ENCODE measurements at places on chromosomes 2 and 18.

DNA sequence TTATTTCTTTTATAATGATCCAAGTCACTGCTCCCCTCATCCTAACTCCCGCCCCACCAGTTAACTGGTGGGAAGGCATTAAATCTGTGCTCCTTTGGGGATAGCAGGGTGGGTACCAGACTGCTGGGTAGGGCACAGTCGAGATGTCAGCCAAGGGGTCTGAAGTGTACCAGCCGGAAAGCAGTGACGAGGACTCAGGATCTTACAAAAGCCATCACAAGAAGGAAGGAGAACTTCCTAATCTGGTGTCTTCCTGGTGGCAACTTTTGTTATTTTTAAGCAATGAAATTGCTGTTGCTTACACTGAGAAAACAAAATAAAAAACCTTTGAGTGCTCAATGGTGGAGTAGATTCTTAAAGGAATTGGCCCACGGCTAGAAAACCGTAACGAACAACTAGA, 97.7 kb downstream of the ALPK2 start:
- DNase-seq, result no peak

DNA sequence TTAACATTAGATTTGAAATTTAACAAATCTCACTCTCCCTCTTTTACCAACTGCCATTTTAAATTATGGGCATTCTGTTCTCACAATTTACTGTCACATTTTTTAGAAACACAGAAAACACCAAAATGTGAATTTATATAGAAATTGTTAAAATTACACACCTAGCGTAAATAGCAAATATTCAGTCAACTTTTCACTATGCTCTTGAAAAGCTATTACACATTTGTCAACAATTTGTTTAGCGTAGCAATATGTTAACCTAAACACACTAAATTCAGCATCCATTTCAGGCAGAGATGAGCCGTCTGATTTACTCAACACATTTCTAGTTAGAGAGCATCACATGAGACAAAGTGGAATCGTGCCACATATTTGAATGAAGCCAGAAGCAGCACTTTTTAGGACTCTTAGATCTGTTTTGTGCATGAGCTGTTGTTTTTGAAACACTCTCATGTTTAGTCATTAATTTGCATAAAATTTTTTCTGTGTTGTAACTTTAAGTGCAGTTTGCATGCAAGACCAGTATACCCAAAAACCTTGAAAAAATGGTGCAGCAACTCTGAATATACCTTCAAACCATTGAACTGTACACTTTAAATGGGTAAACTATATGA, 8.2 kb downstream of the TTC32 start:
- DNase-seq, result no peak

GRCh38 chr2:3265471-3265870, 112.1 kb downstream of the EIPR1 start:
- DNase-seq, result no peak

DNA sequence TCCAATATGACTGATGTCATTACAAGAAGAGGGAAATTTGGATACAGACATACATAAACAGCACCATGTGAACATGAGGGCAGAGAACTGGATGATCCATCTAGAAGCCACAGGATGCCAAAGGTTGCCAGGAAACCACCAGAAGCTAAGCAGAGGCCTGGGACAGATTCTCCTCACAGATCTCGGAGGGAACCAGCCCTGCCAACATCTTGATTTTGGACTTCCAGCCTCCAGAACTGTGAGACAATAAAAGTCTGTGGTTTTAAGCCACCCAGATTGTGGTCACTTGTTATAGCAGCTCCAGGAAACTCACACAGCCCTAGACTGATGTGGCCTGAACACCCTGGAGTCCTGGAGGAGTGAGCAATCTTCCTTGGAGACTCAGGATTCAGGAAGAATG, 351.6 kb downstream of the EIPR1 start:
- DNase-seq, result no peak

DNA sequence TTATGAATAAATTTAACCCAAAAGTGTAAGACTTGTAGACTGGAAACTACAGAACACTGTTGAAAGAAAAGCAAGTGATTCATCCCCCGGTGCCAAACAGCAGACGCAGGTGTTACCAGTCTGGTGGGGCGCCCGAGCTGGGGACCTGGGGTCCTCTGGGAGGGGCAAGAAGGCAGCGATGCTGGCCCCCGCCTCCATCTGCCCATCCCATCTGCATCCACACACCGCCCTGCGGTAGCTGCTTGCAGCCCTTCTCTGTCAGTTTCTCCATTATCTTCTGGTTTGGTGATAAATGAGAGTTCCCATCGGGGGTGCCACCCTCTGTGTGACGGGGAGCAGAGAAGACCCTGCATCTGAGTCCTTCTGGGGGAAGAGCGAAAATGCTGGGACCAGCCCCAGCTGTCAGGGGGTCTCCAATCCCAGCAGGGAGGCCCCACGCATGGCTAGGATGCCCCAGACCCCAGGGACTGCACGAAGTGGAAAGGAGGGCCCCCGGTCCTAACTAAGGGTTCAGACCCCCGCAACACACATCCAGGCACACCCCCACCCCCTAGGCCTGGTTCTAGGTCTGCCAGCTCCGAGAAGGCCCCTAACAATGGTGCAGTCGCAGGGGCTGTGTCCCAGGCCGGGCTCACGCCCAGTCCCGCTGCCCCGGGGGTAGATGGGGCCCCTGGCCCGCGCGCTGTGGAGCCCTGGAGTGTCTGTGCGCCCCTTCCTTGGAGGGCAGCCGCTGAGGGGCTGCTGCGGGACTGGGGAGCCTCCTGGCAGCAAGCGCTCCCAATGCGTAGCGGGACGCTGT, 686 bp upstream of the RGPD8 start:
- no peak for DNase-seq

DNA sequence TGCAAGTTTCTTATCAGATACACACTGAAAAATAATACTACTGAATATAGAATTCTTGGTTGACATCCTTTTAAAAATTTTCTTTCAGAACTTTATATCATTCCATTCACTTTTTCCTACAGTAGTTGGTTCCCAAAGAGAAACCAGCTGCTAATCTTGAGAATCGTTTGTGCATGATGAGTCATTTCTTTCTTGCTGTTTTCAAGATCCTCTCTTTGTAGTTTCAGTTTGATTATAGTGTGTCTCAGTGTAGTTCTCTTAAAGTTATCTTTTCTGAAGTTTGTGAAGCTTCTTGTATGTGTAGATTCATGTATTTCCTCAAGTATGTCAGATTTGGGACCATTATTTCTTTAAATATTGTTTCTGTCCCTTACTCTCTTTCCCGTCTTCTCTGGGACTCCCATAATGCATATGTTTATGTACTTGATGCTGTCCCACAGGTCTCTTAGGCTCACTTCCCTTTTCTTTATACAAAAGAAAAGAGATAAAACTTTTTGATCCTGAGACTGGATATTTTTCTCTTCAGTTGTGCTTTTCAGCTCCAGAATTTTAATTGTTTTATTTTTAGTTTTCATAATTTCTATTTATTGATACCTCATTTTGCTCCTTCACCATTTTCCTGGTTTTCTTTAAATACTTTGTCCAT, 801.0 kb downstream of the TDRD15 start:
- no peak for DNase-seq

DNA sequence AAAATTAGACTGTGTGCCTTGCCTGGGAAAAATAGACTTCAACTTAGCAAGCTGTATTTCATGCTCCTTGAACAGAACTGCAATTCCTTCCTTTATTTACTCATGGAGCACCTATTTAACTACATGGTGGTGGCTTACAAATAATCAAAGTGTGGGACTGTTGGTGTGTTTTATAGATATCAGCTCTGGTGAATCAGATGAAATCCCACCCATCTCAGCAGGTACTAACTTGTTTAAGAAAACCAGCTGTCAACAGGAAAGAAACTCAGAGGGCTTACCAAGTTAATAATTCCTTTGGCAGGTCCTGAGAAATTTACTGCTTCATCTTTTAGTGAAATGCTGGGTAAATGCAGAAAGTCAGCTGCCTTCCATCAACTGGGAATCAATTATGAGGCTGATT, 830.6 kb downstream of the SLC4A3 start:
- no peak for DNase-seq

DNA sequence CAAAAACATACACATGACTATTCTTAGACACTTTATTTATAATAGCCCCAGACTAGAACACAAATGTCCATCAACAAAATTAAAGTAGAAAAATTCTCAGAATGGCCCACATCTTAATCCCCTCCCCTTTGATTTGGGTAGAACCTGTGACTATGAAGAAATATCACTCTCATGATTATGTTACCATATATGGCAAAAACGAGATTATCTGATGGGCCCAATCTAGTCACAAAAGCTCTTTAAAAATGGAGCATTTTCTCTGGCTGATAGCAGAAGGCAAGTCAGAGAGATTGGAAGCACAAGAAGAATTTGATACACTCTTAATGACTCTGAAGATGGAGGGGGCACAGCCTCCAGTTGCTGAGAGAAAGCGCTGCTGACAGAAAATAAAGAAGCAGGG, 39.6 kb downstream of the METTL4 start:
- DNase-seq, result no peak

DNA sequence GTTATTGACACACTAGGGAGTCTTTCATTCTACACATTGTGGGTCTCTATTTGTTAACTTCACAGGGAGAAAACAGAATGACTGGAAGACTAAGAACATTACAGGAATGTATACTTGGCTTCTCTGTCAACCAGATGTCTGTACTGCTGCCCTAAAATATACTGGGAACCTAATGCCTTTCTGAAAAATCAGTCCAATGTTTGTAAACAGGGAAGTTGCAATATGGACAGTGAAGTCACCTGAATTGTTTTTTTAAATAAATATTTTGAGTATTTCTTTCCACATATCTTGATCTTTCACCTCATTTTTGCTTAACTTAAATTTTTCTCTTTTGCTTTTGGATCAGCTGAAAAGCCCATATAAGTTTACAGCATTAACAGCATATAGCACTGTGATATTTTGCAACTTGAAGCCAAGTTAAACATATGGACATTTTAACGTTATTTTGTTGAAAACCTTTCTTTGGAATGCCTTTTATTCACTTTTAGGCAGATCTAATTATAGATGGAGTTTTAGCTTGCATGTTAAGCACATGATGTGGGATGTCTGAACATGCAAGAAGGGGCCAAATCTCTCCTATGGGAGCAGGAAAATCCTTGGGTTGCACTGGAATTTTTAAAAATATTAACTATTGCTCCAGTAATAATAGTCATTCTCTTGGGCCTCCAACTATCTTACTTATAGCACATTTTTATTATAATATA, 137.7 kb upstream of the TWIST2 start:
- no peak for DNase-seq

GRCh38 chr18:79572848-79573451, 106.7 kb upstream of the CTDP1 start:
- DNase-seq, result peak; percentile 36

- no peak for DNase-seq
These were observed 305.4 kb upstream of the LYPD1 start for GRCh38 chr2:132975193-132976105.

GRCh38 chr2:85248773-85249509, 78.8 kb downstream of the TGOLN2 start:
- no peak for DNase-seq

DNA sequence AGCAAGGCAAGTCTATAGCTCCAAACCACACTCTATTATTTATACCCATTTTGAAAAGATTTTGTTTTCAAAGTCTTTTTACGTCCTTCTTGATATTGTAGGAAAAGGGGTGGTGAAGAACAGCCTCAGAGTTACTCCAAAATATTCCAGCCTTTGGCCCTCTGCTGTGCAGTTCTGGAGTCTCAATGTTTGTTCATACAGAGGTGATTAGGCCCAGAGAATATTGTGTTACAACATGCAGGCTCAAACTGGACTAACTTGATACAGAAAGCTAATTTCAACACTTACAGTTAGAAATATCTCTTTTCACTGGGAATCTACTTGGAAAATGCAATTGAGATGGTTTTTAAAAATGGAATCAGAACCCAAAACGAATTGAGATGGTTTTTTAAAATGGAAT, 40.4 kb upstream of the SLC25A52 start:
- no peak for DNase-seq

DNA sequence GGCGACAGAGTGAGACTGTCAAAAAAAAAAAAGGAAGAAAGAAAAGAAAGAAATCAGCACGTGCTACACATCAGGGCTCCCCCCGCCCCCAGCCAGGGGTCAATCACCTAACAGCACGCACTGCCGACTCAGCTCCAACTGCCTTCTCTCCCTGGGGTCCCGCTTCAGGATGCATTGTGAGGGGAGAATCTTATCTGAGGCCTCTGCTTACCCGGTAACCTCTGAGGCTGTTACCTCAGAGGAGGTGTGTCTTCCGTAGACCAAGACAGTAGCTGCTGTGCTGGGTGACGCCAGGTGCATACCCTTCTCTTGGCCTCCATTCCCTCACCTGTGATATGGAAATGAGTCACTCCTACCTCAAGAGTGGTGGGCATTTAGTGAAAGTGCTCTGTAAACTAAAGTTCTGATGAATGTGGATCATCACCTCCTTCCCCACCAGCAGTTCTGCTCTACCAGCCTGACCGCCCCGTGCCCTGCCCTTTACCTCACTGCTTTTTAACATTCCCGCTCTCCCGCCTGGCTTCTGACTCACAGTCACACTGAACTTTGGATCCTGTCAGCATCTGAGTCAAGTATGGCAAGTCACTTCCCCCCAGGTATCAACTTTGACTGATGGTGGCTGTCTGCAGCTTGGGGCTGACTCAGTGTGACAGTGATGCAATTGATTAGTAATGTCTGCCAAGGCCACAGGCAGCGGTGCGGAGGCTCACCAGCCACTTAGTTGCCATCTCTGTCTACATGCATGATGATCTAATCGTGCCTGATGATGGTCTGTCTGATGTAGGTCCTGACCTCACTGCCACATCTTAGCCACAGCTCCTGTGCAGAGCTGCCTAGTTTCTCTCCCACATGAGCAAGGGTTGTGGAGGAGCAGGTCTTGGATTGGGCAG, 20.1 kb downstream of the ARID5A start:
- peak; percentile 80 for DNase-seq

DNA sequence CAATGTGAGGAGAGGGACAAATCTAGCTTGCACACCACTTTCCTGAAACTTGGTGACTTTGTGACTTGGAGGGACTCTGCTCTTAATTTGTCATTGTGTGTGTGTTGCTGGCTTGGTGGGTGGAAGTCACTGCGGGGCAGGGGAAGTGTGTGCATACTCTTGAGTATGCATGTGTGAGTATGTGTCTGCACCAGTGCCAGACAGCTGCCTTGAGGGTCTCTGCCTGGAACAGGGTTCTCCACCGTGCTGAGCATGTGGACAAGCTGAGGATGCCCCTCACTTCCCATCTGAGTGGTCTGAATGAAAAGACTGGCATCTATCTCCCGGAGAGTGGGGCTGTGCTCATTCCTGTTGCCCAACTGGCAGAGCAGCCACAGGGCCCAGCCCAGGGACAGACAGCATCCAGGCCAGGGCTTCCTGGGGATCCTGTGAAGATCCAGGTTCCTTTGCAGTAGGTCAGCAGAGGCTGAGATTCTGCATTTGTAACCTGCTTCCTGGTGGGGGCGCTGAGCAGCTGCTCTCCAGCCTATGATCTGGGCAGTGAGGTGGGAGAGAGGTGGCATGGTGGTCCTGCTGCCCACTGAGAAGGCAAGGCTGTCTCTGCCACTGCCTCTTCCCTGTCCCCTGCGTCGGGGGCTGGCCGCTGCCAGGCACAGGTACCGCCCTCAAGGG, 138.9 kb upstream of the HAAO start:
- DNase-seq, result no peak

DNA sequence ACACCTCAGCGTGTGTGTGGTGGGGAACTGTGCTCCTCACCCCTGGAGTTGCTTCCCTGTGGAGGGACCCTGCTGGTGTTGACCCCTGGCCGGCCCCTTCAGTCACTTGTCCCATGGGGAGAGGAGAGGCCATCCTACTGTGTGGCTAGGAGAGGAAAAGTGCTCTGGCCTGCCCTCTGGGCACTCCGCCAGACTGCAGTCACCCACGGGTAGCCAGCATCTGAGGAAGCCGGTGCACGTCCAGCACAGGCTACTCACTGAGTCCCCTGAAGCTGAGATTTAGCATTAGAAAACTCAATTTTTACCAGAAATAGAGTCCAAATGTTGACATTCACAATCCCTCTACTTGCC, 211.5 kb upstream of the RAB6C start:
- no peak for DNase-seq

All from activated CD8-positive, alpha-beta memory T cell treated with anti-CD3 and anti-CD28 coated beads, Interleukin-2, amount 50 U/mL, for 48 hours (primary cell).